AG10803 (cell line): ENCODE measurements at places on chromosomes 3 and 15.

- DNase-seq, result peak; percentile 9
Observed at GRCh38 chr3:36840453-36840921, 76.1 kb upstream of the DCLK3 start.

- no peak for DNase-seq
Observed at GRCh38 chr3:16498130-16498890, 15.2 kb downstream of the RFTN1 start.

DNA sequence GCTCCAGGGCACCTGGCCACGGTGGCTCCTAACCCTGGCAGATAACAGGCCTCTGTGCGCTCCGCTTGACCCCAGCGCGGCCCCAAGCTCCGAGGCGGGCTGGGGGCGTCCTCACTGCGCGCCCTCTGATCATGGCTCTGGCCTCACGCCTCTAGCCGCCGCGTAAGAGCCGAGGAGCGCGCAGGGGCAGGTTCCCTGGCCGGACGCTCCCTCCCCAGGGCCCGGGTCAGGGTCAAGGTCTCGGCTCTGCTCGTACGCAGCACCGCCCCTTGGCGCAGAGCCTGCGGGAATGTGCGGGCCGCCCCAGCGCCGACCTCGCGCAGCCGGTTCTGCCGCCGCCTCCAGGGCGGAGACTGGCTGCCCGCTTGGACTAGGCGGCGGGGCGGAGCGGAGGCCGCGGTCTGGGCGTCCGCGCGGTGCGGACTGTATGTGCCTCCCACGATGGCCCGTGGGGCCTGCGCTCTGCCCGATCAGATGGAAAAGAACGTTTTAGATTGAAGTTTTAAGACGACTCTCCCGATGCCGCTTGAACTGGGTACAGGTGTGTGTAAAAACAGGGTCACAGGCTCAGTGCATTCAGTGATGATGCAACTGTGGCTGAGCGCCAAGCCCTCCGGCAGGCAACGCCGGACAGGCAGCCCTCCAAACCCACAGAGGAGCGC is 40.8 kb downstream of the CHST14 start:
- DNase-seq, result peak; percentile 35

- DNase-seq, result no peak
Observed at GRCh38 chr15:66130496-66131034, 123.0 kb downstream of the MEGF11 start.

DNA sequence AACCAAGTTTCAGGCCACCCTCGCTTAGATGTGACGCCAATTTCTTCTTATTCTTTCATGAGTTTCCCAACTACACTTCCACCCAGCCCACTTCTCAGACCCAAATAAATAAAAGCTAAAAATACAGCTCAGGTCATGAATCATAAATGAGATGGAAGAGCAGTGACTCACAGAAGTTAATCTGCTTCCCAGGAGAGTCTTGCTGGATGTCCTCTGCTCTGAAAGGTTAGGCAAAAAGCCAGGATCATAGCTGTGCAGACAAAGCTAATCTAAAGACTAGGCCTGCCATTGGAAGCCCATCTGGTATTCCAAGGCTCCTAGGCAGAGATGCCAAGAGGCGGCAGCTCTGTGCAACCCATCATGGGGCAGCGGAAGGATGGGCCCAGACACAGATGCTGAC is 24.1 kb downstream of the SHC4 start:
- peak; percentile 89 for DNase-seq

DNA sequence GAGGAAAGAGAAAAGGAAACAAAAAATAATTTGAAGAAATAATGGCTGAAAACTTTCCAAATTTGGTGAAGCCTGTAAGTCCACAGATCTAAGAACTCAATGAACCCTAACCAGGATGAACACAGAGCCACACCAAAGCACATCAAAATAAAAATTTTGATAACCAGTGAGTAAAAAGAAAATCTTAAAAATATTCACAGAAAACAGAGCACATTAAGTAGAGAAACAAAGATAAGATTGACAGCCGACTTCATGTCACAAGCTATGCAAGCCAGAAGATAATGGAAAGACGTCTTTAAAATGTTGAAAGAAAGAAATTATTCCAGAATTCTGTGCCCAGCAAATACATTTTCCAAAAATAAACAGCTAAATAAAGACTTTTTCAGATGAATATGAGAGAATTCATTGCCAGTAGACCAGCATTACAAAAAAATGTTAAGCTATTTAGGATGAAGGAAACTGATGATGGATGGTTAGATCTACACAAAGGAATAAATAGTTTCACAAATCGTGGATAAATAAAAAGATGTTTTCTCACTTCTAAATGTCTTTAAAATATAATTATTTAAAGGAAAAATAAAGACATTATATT is 140.2 kb upstream of the SKOR1 start:
- DNase-seq, result peak; percentile 44

- no peak for DNase-seq
Observed at GRCh38 chr3:165827883-165828282, 9.3 kb downstream of the BCHE start.

- no peak for DNase-seq
Observed at GRCh38 chr3:58620421-58620820, 43.2 kb upstream of the FAM107A start.

DNA sequence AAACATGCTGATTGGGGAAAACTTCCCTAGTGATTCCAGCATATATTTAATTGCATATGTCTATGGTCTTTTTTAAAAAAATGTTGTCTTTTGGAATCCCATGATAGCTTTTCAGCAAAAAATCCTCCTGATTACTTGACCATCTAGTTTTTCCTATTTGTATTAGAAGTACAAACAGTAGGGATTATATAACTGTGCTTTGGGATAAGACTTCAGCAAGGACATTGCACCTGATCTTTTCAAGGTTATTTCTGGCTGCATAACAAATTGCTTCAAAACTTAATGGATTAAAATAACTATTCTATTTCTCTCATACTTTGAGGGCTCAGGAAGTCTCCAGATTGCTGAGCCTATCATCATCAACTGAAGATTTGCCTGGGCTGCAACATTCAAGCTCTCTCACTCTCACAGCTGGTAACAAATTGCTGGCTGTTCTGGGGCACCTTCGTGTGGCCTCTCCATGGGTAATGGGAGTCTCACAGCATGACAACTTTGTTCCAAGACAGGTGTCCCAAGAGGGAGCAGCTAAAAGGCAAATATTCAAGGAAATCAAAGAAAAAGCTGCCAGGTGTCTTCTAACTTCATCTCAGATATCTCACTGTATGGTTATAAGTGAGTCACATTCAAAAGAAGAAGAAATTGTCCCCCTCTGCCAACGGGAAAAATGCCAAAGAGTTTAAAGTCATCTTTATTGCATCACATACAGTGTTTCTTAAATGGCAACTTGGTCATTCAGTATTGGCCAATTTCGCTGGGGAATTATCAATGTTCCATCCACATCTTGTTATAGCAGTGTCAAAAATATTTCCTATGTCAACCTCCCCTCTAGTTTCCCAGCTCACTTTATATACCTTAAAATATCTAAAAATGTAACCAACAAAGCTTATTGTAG is 644.5 kb upstream of the GRM7 start:
- no peak for DNase-seq

DNA sequence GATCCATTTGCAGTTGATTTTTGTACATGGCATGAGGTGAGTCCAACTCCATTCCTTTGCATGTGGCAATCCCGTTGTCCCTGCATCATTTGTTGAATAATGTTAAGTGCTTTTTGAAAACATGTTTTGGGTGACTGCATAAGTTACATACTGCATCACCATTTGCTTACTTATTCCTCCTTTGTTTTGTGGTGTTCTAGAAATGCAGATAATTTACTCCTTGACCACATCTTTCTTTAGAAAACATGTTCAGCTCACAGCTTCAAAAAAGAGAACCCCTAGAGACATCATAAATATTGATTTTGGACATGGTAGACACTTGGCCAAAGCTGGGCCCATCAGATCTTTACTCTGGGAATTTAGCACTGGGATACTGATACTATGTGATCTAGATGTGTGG is 135.3 kb upstream of the DAZL start:
- DNase-seq, result peak; percentile 48

- DNase-seq, result peak; percentile 82
Observed at GRCh38 chr3:174957551-174958001, 98.4 kb downstream of the NAALADL2 start.

DNA sequence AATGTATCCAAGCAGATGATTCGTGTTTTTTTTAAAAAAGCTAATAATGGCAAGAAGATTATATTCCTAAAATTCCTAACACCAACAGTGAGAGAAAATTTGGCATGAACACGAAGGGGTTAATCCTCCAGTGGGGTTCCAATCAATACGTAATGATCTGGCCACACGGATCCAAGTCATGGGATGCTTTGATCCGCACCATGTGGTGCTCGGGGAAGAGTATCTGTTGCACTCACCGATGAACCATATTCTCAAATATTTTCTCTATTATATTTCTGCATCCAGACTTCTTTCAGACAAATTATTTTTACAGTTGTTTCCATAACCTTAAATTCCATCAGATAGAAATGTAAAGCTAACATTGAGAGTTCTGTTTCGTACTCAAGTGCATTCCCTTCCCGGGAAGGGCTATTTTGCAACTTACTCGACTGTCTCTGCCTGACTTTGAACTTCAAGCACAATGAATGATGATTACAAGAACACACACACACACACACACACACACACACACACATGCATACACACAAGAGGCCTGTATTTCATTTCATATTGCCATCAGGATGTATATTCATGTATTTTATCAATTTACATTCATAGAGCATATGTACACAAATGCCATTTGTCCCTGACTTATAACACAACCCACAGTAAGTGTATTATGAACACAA is 567.2 kb downstream of the FOXP1 start:
- DNase-seq, result peak; percentile 27

DNA sequence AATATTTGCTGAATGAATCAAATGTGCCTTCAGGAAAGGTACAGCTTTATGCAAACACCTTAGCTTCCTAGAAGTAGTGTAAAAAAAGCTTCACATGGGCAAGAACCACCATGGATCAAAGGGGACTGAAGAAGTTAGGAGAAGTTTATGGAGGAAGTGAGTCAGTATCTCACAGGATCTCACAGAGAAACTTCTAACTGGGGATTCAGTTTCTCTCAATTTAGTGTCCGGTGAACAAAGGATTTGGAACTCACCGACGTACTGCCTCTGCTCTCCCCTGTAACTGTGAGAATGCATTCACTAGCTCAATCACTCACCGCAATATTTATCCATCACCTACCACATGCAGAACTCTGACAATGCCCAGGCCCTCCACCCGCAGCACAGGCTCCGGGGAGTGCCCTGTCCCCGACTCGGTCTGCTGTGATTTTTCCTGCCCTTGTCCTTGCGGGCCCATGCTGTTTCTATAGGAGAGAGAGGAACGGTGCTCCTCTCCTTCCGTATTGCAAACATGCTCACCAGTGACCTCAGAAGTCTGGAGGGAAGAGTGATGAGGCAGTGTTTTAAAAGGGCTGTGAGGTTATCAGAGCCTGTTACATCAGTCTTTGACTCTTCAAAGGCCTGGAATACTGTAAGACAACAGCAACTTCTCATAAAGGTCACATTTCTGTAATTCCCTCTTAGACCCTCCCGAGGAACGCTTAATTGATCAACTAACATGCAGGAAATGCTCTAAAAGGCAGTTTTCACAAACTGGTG is 222.5 kb upstream of the ICE2 start:
- DNase-seq, result no peak

GRCh38 chr3:178095522-178095921 is 440.7 kb upstream of the KCNMB2 start:
- DNase-seq, result no peak

GRCh38 chr3:13189639-13190377 is 116.6 kb upstream of the IQSEC1 start:
- DNase-seq, result peak; percentile 43

DNA sequence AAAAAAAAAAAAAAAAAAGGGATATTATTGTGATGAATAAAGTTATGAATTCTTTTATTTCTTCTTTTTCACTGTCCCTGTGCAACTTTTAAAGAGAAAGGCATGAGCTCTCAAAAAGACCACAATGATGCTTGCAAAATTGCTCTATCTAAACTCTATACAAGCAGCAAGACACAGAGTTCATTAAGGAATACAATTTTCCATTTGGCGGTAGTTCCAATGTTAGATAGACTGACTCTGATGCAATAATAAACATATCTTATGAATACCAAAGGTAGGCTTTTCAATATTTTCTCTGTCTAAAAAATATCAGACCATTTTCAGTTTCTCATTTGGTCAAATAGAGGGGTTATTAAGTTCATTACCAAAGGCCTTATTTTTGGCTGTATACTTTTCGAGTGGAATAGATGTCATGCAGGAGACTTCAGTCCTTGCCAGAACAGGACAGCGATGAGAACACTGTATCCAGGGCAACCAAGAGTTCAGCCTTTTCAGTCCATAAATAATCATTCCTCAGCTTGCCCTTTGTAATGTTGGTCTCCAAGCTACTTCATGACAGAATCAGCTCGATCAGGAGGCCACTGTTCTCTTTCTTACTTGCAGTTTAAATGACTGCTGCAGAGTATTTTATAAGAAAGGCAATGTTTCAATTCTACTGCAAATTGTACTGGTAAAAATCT is 162.9 kb upstream of the FAM3D start:
- peak; percentile 7 for DNase-seq

DNA sequence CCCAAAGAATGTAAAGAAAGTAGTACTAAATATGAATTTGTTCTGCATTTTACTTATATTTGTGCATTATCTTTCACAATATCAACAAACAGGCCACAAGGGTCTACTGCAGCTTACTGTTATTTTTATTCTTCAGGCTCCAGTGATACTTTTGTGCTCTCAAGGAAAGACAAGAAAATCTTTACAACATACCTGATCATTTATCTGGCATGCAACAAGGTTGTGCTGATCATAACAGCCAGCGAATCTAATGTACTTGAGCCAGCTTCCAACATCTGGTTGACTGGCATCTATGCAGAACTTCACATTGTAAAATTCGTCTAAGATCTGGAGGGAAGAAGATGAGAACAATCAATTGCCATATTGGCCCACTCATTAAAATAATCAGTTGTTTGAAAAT is 520.0 kb downstream of the MECOM start:
- DNase-seq, result no peak

GRCh38 chr3:15064835-15065549 is at the start of gene MRPS25:
TSS of gene MRPS25 (minus strand) at chr3:15065315. CDS start at chr3:15065194, 121 bp downstream.
- DNase-seq, result peak; percentile 90

DNA sequence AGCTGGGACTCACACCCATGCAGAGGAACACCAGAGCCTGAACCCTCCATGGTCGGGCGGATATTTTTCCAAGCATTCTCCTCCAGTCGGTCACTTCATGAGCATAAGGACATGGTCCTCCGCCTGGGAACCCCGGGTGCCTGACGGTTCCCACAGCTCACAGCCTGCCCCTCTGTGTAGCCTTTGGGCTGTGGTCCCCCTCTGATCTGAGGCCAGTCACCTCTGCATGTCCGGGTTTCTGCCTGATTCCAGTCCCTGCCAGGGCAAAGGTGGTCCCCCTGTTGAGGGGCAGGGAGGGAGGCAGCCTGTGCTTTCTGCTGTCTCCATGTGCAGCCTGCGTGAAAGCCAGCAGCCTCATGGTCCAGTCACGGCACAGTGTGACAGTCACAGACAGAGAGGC is 76.6 kb upstream of the KLF13 start:
- DNase-seq, result no peak

GRCh38 chr3:114108137-114108536 is 51.6 kb downstream of the QTRT2 start:
- no peak for DNase-seq

GRCh38 chr3:57556459-57557084 is 498 bp downstream of the PDE12 start:
- DNase-seq, result peak; percentile 26
